ENCODE measurements at places on chromosomes 5 and 9.

DNA sequence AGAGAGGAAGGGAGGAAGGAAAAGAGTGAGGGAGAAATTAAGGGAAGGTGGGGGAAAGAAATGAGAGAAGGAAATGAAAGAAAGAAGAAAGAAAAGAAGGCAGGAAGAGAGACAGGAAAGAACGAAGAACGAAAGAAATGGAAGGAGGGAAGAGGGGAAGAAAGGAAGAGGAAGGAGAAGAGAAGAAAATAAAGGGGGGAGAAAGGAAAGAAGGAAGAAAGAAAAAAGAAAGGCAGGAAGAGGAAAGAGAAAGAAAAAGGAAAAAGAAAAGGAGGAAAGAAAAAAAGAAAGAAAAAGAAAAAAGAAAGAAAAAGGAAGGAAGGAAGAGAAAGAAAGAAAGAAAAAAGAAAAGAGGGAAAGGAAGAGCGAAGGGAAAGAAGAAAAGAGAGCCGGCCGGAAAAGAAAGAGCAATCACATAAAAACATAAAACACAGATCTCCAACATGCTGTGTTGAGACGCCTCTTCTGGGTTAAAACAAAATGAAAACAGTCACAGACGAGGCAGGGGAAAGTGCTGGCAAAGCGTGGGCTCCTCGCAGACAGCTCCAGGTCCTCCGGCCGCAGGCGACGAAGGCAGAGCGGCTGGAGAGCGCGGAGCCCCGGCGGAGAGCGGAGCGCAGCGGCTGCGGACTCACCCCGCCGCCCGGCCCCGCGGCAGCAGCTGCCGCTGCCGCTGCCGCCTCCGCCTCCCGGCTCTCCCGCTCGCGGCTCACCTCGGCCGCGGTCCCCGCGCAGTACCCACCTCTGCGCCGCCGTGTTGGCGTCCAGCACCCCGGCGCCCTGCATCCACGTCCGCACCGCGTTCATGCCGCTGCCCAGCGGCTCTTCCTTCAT lies 896 bp downstream of the EBF1 start:
- no peak for DNase-seq

GRCh38 chr5:122297587-122298298 lies 14.3 kb upstream of the SNCAIP start:
- no peak for DNase-seq

- no peak for DNase-seq
Observed at GRCh38 chr5:57174128-57174889, 450 bp downstream of the GPBP1 start.

DNA sequence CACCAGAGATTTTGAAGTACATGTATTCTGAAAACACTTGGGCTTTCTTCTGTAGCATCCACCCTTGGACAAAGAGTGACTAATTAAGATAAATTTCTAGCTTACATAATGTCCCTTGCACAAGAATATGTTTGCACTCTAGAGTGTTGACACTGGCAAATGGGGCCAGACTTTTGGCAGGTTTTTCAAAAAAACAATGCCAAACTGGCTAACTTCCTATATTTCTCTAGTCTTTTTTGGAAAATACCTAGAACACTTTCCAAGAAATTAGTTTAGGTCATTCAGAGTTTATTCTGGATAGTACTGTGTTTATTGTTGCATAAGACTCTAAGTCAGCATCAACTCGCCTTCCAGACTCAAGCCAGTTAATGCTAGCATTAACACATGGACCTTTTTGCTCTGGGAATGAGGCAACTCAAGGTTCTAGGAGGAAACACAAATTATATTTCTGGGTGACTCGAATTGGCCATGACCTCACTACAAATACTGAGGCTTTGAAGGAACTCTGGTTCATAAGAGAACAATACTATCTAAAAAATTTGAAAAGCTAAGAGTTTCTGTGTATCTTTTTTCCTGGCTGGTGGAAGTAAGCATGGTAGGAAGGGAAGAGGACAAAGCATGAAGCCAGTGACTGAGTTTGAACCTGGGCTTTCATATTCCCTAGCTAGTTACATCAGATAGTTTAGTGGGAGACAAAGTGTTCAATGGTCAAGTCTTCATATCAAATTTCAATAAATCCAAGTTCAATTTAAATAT lies 101.6 kb downstream of the NREP start:
- DNase-seq: no peak

GRCh38 chr5:154397652-154398406 lies 48.0 kb upstream of the SAP30L start:
- DNase-seq: no peak
